A549 treated with dexamethasone at 1 μM for 4 hours (cell line): ENCODE measurements at places on chromosomes 2 and 18. TPM values are rescaled to one million over a fixed set of nuclear protein-coding genes. Genes with fewer than 3 reads are reported as not detected.

ZSWIM2 gene
- not detected in 5 replicates for total RNA-seq

REL gene
- 1.5 to 3.8 TPM (median 2.9 TPM) in 5 replicates for total RNA-seq

MYL12B gene
- 384 to 403 TPM (median 388 TPM) in 5 replicates for total RNA-seq

GALNT5 gene
- 2.0 to 2.4 TPM (median 2.1 TPM) in 5 replicates for total RNA-seq

LIMS3 gene
- total RNA-seq: not detected in 5 replicates

CAVIN2 gene
- total RNA-seq: 52.2 to 76.9 TPM (median 69.5 TPM) in 5 replicates

GKN1 gene
- 0.24 to 0.56 TPM (median 0.41 TPM) in 5 replicates for total RNA-seq

IL36B gene
- total RNA-seq: 0.09 to 0.28 TPM (median 0.13 TPM) in 3 of 5 replicates, not detected in the others

GULP1 gene
- 27.3 to 35.2 TPM (median 32.9 TPM) in 5 replicates for total RNA-seq

PLCD4 gene
- 0.14 to 0.46 TPM (median 0.28 TPM) in 5 replicates for total RNA-seq

GALNT3 gene
- 0.05 TPM in 1 of 5 replicates, not detected in the others for total RNA-seq

PTH2R gene
- total RNA-seq: not detected in 5 replicates

TPO gene
- total RNA-seq: 0.12 to 0.20 TPM (median 0.17 TPM) in 4 of 5 replicates, not detected in the other

SMCHD1 gene
- 15.2 to 17.9 TPM (median 16.3 TPM) in 5 replicates for total RNA-seq

ASIC4 gene
- 0.05 to 0.08 TPM (median 0.05 TPM) in 4 of 5 replicates, not detected in the other for total RNA-seq

DNAJC5G gene
- not detected in 5 replicates for total RNA-seq

GALM gene
- total RNA-seq: 14.4 to 16.3 TPM (median 15.4 TPM) in 5 replicates

GPR35 gene
- 0.32 to 0.83 TPM (median 0.68 TPM) in 5 replicates for total RNA-seq

KIF5C gene
- 0.33 to 0.43 TPM (median 0.33 TPM) in 5 replicates for total RNA-seq

CENPA gene
- total RNA-seq: 38.8 to 53.8 TPM (median 51.0 TPM) in 5 replicates

SERPINB11 gene
- total RNA-seq: 0.08 to 0.22 TPM in 2 of 5 replicates, not detected in the others

CRYBA2 gene
- total RNA-seq: 0.31 TPM in 1 of 5 replicates, not detected in the others

TMEM163 gene
- total RNA-seq: 0.06 to 0.09 TPM (median 0.07 TPM) in 4 of 5 replicates, not detected in the other

PLEK gene
- not detected in 5 replicates for total RNA-seq

SPP2 gene
- not detected in 5 replicates for total RNA-seq
